ENCODE measurements at places on chromosomes 2 and 18.
A peak's percentile ranks its signal among the peaks of the same experiment; 100 is the strongest.

DNA sequence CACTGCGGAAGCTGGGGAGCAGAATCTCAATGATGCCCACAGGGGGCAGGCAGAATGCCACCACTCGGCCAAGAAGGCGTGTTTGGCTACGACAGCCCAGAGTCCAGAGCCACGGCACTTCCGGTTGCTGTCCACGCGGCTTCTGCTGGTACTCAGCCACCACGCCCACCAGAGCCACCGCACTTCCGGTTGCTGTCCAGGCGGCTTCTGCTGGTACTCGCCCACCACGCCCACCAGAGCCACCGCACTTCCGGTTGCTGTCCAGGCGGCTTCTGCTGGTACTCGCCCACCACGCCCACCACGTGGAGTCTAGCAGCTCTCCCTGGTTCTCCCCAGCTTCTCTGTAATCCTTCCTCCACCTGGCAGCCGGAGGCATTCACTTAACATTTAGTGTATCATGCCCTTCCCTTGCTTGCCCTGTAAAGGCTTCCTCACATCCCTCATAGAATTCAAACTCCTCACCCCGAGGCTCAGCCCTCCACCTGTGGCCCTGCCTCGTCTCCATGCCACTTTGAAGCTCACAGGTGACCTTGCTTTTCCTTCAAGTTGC lies 40.1 kb upstream of the APCDD1 start:
- no peak for DNase-seq

DNA sequence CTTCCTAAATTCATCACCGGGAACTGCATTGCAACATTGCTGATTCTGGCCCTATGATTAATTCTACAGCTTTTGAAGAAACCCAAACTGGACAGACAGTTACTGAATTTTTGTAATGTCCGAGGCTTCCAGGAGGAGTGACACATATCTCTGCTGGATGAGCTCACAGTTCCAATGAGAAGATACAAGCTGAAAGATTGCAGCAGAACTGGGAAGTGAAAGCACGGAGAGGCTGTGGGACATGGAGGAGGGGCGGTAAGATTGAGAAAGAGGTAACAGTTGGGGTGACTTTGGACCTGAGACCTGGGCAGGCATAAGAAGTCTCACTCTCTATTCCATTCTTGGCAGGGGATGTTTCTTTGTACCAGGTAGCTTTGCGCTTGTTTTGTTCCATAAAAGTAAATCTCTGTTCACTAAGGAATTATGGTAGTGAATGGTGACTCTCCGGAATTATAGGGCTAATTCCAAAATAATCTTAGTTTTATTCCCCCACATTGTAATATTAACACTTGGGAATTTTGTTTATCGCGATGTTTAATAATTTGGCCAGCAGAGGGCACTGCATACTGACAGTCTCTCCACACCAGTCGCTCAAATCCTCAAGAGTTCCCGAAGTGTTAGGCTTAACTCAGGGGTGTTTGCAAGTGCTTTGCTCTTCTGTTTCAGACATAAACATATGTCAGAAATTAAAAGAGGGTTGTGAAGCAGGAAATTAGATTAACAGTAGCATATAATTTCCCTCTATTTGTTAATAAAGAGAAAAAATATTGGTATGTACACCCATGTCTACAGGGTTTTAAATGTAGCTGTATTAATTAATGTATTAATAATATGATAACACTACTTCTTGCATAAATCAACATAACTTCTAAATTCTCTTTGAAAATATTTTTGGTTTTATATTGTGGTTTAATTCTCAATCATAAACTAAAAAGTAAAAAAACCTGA lies 201.4 kb downstream of the SOCS6 start:
- peak; percentile 42 for DNase-seq

DNA sequence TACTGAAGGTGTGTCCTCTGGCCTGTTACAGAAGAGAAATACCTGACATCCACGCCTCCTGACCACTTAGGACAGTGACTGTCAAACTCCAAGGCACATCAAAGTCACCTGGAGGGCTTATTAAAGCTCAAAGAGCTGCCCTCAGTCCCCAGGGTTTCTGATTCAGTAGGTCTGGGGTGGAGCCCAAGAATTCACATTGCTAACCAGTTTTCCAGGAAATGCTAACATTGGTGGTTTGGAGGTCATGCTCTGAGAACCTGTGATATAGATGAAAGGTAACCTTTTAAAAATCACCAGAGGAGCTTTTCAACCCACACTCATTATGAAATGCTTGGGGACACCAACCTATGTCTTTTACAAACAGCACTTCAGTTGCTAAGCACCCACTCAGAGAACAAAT lies 172.3 kb downstream of the ALK start:
- no peak for DNase-seq

- DNase-seq, result no peak
Measured at GRCh38 chr2:147663153-147663961, 181.5 kb upstream of the ACVR2A start.

- DNase-seq, result no peak
Measured at GRCh38 chr2:130369311-130369964, 13.6 kb downstream of the PTPN18 start.

DNA sequence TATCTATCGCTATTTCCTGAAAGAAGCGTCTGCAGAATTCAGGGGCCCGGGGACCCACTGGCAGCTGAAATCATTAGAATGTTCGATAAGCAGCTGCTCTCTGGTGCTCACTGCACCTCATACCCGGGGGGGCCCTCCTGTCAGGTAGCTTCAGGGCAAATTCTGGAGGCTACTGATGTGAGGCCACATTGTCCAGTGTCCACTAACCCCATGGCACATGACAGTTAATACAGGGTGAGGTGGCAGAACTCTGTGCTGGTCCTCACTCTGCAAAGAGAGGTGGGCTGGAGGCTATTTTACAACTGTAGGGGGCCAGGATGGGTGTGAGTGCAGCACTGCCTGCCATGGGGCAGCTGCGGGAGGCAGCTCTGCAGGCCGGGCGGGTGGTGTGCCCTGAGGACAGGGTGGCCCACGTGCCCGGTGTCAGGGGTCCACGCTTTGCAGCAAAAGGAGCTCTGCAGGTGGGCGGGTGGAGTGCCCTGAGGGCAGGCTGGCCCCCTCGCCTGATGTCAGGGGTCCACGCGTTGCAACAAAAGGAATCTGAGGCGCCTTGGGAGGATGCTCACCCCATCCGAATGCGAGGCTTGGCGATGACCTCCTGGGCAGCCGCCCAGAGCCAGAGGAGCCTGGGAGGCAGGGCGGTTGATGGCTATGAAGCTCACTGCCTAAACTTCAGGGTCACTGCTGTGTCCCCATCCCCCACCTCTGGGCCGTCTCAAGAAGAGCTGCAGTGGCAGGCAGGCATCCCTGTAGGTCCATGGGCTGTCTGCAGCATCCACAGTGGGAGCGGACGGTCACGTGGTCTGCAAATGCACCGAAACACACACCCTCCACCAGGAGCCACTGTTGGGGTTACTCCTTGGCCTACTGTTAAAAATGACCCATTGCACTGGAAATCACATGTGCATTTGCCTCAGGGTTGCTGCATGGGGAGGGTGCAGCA lies 207.0 kb upstream of the SALL3 start:
- DNase-seq, result no peak

DNA sequence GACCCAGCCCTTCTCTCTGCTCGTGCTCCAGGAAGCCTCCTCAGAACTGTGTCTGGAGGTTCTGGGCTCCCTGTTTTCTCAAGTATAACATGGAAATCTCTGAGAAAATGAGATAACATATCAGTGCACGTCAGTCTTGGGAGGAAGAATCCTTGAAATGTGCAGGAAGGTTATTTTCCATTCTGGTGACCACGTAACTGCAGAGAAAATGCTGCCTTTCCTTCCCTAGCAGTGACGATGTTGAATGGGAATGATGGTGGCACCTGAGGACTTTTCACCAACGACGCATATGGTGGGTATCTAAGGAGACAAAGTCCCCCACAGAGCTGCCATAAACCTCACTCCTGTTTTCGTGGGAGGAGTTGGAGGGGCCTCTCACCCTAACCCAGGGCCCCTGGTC lies 272.1 kb upstream of the SIX2 start:
- no peak for DNase-seq

- DNase-seq, result no peak
Measured at GRCh38 chr2:64288321-64289193, 144.3 kb upstream of the PELI1 start.

DNA sequence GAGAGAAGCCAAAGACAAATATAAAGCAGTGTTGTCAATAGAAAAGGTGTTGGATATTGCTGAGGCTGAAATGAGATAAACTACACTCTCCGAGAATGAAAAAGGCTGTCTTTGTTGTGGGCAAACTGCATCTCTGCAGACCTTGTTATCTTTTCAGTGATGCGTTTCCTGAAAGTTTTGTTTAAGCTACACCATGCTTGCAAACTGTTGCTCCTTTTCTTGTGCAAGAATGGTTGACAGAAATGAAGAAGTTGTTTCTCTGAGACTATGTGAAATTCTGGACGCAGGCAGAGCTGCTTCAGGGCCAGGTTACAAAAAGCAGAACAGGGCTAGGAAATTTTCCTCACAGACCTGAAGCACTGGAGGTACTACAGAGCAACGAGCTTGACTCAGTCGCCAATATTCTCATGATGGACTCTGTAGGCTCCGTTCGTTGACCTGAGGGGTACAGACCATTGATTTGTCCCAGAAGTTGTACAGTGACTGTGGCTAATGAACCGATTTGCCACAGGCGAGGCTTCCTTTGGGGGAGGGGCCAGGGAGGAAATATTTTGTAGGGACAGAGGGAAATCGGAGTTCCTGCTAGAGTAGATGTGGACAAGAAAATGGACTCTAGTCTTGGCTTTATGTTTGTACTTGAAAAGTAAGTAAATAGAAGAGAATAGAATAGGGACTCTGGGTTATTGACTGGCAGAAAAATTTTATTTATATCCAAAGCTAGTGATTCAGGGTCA lies 3.5 kb upstream of the ATL2 start:
- no peak for DNase-seq

DNA sequence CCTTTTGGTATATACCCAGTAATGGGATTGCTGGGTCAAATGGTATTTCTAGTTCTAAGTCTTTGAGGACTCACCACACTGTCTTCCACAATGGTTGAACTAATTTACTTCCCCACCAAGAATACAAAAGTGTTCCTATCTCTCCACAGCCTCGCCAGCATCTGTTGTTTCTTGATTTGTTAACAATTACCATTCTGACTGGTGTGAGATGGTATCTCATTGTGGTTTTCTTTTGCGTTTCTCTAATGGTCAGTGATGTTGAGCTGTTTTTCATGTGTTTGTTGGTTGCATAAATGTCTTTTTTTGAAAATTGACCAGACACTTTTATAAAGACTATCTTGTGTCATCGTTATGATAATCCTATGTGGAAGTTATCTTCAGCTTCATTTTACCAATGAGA lies 16.0 kb upstream of the ATP8B1 start:
- DNase-seq, result no peak

DNA sequence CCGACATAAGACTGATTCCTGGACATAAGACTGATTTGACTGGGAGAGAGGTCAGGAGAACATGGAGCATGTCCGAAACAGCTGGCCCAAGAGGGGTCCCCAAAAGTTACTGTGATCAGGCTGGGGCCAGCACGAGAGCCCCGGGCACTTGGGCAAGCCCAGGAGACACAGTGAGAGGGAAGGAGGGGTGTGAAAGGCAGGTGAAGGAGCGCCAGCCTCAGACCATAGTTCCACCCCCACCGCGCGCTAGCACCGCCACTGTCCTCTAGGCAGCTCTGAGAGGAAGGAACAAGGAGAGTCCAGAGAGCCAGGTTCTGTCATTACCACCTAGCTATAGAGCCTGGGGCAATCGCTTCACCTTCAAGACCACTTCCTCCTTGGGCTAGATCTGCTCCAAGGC lies 78.2 kb upstream of the DAPL1 start:
- DNase-seq, result no peak

DNA sequence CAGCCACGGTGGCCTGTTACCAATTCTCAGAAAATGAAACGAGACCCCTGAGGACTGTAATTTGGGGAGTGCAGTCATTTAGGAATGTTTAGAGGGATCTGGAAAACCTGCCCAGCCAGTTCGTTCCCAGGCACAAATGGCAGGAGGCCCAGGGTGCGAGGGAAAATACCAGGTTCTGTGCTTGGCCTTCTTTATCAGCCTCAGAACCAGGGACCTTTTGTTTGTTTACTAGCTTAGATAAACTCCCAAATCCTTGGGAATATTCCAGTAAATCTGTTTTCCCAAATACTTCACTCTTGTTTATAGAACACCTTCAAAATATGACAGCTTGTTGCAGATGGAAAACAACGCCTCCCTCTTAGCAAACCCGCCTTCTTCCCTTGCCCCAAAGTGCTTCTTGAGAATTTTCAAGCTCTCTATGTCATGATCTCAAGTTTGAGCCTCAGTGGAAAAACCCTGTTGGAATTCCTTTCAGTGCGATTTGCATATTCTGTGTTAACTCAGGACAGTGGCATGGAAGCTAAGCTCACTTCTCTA lies 400.3 kb upstream of the SMIM21 start:
- no peak for DNase-seq

- DNase-seq, result no peak
Measured at GRCh38 chr18:45980229-45980628, 13.1 kb upstream of the EPG5 start.

- DNase-seq, result no peak
Measured at GRCh38 chr2:62785216-62785615, 79.7 kb downstream of the EHBP1 start.

DNA sequence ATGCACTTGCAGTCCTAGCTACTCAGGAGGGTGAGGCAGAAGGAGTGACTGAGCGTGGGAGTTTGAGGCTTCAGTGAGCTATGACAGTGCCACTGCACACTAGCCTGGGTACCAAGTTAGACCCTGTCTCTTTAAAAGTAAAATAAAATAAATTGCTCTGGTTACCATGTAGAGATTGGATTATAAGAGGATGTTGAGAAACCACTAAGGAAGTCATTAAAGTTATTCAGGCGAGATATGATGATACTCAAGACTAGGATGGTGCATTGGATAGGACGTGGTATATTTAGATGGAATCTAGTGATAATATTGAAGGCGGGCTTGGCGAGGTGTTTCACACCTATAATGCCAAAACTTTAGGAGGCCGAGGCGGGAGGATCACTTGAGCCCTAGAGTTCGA lies 50.6 kb downstream of the BMPR2 start:
- DNase-seq, result no peak

- no peak for DNase-seq
Measured at GRCh38 chr2:74602586-74603281, 45.4 kb downstream of the M1AP start.

DNA sequence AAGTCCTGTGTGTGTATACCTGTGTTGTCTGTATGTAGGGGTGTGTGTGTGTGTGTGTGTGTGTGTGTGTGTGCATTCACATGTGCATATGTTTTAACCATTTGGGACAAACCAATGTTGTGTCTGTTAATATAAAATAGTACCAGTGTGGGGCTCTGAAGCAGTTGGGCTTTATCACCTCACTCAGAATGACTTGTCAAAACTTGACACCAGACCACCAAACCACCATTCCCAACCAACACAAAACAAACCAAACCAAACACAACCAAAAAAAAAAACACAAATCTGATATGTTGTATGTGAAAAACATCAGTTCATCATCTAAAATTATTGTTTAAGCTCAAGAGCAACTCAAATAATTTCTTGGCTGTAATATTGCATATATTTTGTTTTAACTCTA lies 42.1 kb downstream of the CALCRL start:
- no peak for DNase-seq

GRCh38 chr2:70553334-70553583 lies 367 bp downstream of the TGFA start:
- DNase-seq, result peak; percentile 25

- DNase-seq, result no peak
Measured at GRCh38 chr2:204849892-204850291, 304.6 kb downstream of the PARD3B start.

- DNase-seq, result no peak
Measured at GRCh38 chr2:64731746-64732145, 78.0 kb upstream of the SERTAD2 start.

Measured in activated CD4-positive, alpha-beta T cell treated with anti-CD3 and anti-CD28 coated beads for 48 hours (primary cell).